ENCODE measurements at places on chromosomes 11 and 22. TPM values are rescaled to one million over a fixed set of nuclear protein-coding genes. Genes with fewer than 3 reads are reported as not detected.

Gene WNT7B
- 4.3 TPM for total RNA-seq

Gene ANO1
- 8.7 TPM for total RNA-seq

Gene MTCH2
- 82.7 TPM for total RNA-seq

Gene PARVG
- total RNA-seq = not detected

Gene MISFA
- total RNA-seq = 8.4 TPM

Gene OR52H1
- total RNA-seq = 0.26 TPM

Gene DCHS1
- total RNA-seq = 54.7 TPM

Gene MAJIN
- not detected for total RNA-seq

Gene SF3B2
- 211 TPM for total RNA-seq

Gene EHF
- 18.6 TPM for total RNA-seq

Gene SCUBE2
- 1.2 TPM for total RNA-seq

Measured in progenitor cell of endocrine pancreas (in vitro differentiated cells).